ENCODE measurements at places on chromosomes 5 and 9. TPM values are rescaled to one million over a fixed set of nuclear protein-coding genes. Genes with fewer than 3 reads are reported as not detected.

Gene DRD1
- 0.48 TPM for total RNA-seq

Gene SMIM32
- total RNA-seq, result not detected

Gene PCDHGA11
- 0.02 TPM for total RNA-seq

Gene SRA1
- total RNA-seq, result 45.0 TPM

Gene HRCT1
- total RNA-seq, result 0.38 TPM

Gene NUTM2F
- total RNA-seq, result not detected

Gene DELE1
- total RNA-seq, result 64.0 TPM

Gene NMUR2
- total RNA-seq, result 0.09 TPM

Gene ALDH1A1
- total RNA-seq, result 5,173 TPM

Gene CREBRF
- total RNA-seq, result 2.3 TPM

Gene CCL27
- not detected for total RNA-seq

Gene KCNN2
- total RNA-seq, result 0.06 TPM

Gene POU4F3
- 0.14 TPM for total RNA-seq

Gene DNAJA1
- total RNA-seq, result 253 TPM
